RKO (cell line): ENCODE measurements at places on chromosomes 2 and 18.

GRCh38 chr2:108082978-108083377 is 96.7 kb downstream of the SLC5A7 start:
- DNase-seq, result no peak

DNA sequence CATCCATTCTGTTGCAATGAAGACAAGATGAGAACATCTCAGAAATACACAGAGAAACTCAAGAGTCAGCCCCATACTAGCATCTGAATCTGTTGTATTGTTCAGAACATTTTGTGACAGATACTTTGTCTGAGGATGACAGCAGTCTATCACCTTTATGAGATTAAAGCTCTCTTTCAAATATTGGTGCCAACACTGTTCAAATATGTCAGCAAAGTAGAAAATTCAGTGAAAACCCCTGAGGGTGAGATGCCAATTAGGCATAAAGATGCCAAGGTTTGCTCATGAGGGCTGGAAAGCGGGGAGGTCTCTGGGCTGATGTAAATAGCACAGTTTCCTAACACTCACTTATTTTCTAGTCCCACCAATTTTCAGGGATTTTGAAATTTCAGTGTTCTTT is 1054.2 kb upstream of the CRIM1 start:
- DNase-seq, result no peak

GRCh38 chr2:94872088-94872618 is 923 bp downstream of the TEKT4 start:
- DNase-seq, result no peak

DNA sequence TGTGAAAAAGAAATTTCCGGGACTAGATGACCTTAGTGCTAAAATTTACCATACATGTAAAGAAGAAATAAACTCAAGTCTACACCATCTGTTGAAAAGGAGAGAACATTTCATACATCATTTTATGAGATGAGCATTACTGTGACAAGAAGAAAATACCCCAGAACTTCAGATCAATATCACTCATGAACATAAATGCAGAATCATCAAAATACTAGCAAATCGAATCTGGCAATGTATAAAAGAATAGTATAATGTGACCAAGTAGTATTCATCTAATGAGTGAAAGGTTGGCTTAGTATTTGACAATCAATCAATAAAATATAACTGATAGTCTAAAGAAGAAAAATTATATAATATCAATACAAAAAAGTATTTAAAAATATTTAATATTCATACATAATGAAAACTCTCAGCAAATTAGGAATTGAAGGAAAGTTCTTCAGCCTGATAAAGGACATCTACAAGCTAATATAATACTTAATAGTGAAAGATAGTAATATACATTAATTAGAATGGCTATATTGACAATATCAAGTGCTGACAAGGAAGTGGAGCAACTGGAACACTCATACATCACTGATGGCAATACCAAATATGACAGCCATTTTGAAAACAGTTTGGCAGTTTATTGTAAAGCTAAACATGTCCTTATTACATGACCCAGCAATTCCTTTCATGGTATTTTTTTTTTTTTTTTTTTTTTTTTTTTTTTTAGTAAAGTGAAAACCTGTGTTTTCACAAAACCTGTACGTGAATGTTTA is 231.4 kb upstream of the ZEB2 start:
- DNase-seq, result no peak

DNA sequence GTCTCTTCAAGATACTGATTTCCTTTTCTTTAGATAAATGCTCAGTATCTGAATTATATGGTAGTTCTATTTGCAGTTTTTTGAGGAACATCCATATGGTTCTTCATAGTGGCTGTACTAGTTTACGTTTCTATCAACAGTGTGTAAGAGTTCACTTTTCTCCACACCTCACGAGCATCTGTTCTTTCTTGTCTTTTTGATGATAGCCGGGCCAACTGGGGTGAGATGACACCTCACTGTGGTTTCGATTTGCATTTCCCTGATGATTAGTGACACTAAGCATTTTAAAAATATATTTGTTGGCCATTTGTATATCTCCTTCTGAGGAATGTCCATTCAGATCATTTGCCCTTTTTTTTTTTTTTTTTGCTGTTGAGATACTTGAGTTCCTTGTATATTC is 458.8 kb downstream of the SETBP1 start:
- no peak for DNase-seq

DNA sequence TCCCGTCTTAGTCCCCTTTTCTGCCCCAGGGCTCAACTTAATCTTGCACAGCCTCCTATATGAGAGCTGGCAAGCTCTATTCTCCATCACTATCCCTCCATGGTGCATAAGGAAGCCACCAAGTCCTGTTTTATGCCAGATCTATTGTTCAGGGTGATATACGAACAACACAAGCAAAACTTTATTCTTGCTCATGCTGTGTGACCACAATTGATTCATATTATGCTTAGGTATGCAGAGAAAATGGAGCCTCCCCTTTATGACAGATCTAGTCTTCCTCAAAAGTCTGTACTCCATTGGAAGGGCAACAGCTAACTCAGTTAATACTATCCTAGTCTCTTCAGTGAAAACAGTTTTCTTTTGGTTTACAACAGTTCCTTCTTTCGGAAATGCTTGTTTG is 94.0 kb upstream of the STON1 start:
- no peak for DNase-seq

- DNase-seq, result no peak
Measured at GRCh38 chr2:98871506-98871905, 64.5 kb downstream of the CRACDL start.

GRCh38 chr2:62264186-62264585 is 68.3 kb downstream of the B3GNT2 start:
- DNase-seq, result no peak

- DNase-seq, result no peak
Measured at GRCh38 chr2:191565647-191566198, 112.2 kb upstream of the NABP1 start.

GRCh38 chr2:96354492-96354891 is 18.9 kb downstream of the NCAPH start:
- peak; percentile 18 for DNase-seq
